ENCODE measurements at places on chromosomes 1 and 21. TPM values are rescaled to one million over a fixed set of nuclear protein-coding genes. Genes with fewer than 3 reads are reported as not detected.

Gene MATN1
- 0.33 TPM for total RNA-seq

Gene DYRK1A
- total RNA-seq = 77.5 TPM

- no peaks in the 10 kb centered on the region for H3K36me3 ChIP-seq
- no peak overlapping the region for H3K4me3 ChIP-seq
- no peak for DNase-seq
- no peaks in the 10 kb centered on the region for H3K27me3 ChIP-seq
- H3K4me1 ChIP-seq = no peaks in the 10 kb centered on the region
- no peak overlapping the region for H3K27ac ChIP-seq
These were observed 1769.7 kb downstream of the MRPL39 start for GRCh38 chr21:23837564-23837963.

GRCh38 chr21:46215436-46216131 is 13.0 kb downstream of the LSS start:
- peak; percentile 22 for DNase-seq
- no peak overlapping the region for H3K27ac ChIP-seq
- no peak overlapping the region for H3K4me3 ChIP-seq
- no peaks in the 10 kb centered on the region for H3K27me3 ChIP-seq
- H3K4me1 ChIP-seq = no peaks in the 10 kb centered on the region

DNA sequence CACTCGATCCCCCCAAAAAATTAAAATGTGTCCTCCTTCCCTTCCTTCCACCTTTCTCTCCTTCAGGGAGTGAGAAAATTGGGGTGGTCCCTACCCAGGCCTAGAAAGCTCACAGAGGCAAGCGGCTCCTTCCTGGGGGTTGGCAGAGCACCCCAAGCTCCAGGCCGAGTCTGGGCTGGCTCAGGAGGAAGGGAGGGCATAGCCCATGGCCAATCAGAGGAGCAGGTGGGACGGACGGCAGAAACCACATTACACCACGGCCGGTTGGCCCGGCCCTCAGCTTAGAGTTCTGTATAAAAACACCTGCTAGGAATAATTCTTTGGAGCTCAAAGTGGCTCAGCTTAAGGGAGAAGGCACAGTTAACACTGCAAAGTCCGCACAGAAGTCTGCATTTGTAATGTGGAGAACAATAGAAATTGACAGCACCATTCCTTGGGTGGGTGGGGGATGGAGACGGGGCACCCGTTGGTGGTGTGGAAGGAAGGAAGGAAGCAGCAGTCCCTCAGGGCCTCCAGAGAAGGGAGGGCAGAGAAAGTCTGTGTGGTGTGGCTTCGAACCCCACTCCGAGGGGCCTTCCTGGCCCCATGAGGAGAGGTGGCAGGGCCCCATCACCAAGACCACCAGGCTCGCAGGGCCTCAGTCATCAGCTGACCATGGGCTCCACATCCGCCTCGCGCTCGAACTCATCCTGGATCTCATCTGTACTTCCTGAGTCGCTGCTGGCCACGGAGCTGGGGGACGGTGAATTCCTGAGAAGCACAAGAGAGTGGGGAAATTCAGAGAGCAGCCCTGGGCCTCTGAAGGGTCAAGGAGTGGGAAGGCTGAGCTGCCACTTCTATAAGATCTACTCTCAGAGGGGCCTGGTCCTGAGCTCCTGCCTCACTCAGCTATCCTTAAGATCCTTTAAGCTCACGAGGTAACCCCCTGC is 5.8 kb upstream of the ALDH4A1 start:
- DNase-seq = no peak
- H3K4me1 ChIP-seq = peaks cover 3% of the 10 kb centered on the region
- H3K27ac ChIP-seq = no peak overlapping the region
- no peaks in the 10 kb centered on the region for H3K36me3 ChIP-seq

Gene NUDT4B
- total RNA-seq = 2.0 TPM

- no peaks in the 10 kb centered on the region for H3K36me3 ChIP-seq
- DNase-seq = no peak
- no peaks in the 10 kb centered on the region for H3K4me1 ChIP-seq
- no peak within 1 kb of the TSS for H3K27ac ChIP-seq
These were observed at the start of gene GJB4 for GRCh38 chr1:34759503-34760357. Gene GJB4, plus strand, starts transcription at chr1:34759740. Its CDS starts 1,515 bp downstream, at chr1:34761255.

GRCh38 chr1:57854436-57854835 is 430.6 kb upstream of the DAB1 start:
- H3K4me3 ChIP-seq = no peak overlapping the region
- no peaks in the 10 kb centered on the region for H3K4me1 ChIP-seq
- no peak overlapping the region for H3K27ac ChIP-seq

Gene HUNK
- total RNA-seq = 0.30 TPM

Gene SELE
- total RNA-seq = 2.6 TPM

- no peak for DNase-seq
- no peak overlapping the region for H3K4me3 ChIP-seq
- no peak overlapping the region for H3K27ac ChIP-seq
These were observed 71.1 kb downstream of the LAMC1 start for GRCh38 chr1:183094351-183094750.

DNA sequence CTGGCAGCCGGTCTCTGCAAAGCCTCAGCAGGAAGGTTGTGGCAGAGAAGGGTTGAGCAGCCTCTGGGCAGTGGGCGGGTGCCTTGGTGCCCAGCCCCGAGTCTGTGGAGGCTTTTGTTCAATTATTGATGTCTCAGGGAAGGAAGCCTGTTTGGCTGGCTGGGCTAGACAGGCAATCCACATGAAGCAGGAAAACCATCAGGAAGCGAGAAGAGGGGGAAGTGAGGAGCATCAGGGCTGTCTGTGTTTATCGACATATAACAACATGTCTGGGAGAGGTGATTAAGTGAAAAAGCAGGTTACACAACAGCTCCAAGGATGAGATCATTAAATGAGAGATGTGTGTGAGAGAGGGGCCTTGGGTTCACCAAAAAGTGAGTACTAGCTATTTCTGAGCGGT is 105.4 kb downstream of the UBE2U start:
- no peak overlapping the region for H3K27ac ChIP-seq
- H3K4me3 ChIP-seq = no peak overlapping the region
- no peaks in the 10 kb centered on the region for H3K4me1 ChIP-seq

DNA sequence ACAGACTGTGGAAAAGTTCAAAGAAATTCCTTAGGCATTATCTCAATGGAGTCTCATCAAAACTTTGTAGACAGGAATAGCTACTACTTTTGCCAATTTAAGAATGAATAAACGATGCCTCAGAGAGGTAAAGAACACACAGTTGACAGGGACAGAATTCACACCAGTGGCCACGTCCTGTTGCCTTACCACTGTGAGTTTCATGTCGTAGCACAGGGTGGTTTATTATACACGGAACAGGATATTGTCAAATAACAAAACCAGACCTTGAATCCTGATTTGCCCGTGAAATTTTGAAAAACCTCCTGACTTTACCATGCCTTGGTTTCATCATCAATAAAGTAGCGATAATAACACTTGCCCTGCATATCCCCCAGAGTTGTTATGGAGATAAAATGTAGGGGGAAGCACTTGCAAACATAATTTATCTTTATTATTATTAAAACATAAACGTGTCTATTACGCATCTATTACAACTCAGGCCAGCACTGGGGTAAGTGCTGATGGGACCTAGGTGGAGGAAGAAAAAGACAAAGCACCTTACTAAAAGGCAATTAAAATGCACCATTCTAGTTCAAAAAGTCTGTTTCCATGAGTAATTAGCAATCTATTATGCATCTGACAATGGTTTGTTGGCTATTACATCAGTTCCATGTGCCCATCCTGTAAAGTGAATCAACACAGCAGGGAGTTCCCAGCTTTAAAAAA is 408.1 kb upstream of the RUNX1 start:
- no peak overlapping the region for H3K27ac ChIP-seq
- no peak overlapping the region for H3K4me3 ChIP-seq
- DNase-seq = no peak
- no peaks in the 10 kb centered on the region for H3K36me3 ChIP-seq
- no peaks in the 10 kb centered on the region for H3K4me1 ChIP-seq
- no peaks in the 10 kb centered on the region for H3K27me3 ChIP-seq

- no peak overlapping the region for H3K4me3 ChIP-seq
- DNase-seq = no peak
- no peaks in the 10 kb centered on the region for H3K27me3 ChIP-seq
- no peak overlapping the region for H3K27ac ChIP-seq
- H3K36me3 ChIP-seq = no peaks in the 10 kb centered on the region
- no peaks in the 10 kb centered on the region for H3K4me1 ChIP-seq
These were observed 42.0 kb downstream of the FCRL3 start for GRCh38 chr1:157658571-157658970.

DNA sequence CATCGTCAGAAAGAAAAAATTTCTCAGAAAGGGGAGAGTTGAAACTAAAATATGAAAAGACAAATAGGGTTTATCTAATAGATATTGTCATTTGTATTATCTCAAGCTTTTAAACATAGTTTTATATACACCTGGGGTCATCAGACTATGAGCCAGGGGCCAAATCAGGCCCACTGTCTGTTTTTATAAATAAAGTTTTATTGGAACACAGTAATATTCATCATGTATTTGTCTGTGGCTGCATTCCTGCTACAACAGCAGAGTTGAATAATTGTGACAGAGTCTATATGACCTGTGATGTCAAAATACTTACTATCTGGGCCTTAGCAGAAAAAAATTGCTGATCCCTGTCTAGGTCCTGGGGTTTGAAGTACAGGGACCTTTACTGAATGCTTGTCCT is 120.5 kb upstream of the RUNX1 start:
- H3K27ac ChIP-seq = no peak overlapping the region
- no peaks in the 10 kb centered on the region for H3K27me3 ChIP-seq
- no peaks in the 10 kb centered on the region for H3K36me3 ChIP-seq
- no peak overlapping the region for H3K4me3 ChIP-seq

GRCh38 chr21:41307219-41307618 is 9.4 kb upstream of the FAM3B start:
- no peaks in the 10 kb centered on the region for H3K4me1 ChIP-seq
- H3K27me3 ChIP-seq = no peaks in the 10 kb centered on the region
- DNase-seq = no peak
- H3K27ac ChIP-seq = no peak overlapping the region
- no peak overlapping the region for H3K4me3 ChIP-seq

Gene SERTAD4
- total RNA-seq = 4.2 TPM

- no peak for DNase-seq
- no peak overlapping the region for H3K4me3 ChIP-seq
- H3K36me3 ChIP-seq = no peaks in the 10 kb centered on the region
- H3K27ac ChIP-seq = no peak overlapping the region
These were observed 48.5 kb upstream of the EDEM3 start for GRCh38 chr1:184803180-184803492.

GRCh38 chr1:209219791-209220524 is 363.6 kb upstream of the CAMK1G start:
- no peaks in the 10 kb centered on the region for H3K36me3 ChIP-seq
- H3K27me3 ChIP-seq = no peaks in the 10 kb centered on the region
- H3K4me3 ChIP-seq = no peak overlapping the region

DNA sequence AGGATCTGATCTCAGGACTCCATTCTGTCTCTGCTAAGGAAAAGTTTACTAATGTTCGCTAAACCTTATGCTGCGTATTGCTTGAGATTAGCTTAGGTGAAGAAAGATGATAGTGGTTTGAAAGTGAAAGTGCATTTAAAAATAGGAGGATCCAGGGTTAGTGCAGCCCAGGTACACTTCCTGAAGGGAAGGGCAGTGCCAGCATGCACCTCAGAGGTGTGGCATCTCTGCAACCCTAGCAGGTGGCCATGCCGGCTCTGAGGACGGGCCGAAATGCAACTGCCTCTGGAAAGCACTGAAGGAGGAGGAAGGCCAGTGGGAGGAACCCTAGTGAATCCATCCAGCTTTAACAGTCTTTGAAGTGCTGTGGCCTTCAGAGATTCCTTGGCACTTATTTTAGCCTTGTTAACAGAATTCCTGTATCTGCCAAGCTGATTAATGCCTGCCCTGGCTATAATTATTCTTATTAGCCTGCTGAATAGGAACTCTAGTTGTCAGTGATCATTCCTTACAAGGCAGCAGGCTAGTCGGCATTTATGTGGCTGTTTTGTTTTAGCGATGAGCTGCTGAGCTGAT is 5.5 kb downstream of the PTGFRN start:
- no peaks in the 10 kb centered on the region for H3K36me3 ChIP-seq
- H3K27ac ChIP-seq = no peak overlapping the region
- H3K4me3 ChIP-seq = peak overlapping the region; percentile 23
- H3K4me1 ChIP-seq = peaks cover 18% of the 10 kb centered on the region
- DNase-seq = peak; percentile 46
- H3K27me3 ChIP-seq = no peaks in the 10 kb centered on the region

Gene PLPPR5
- total RNA-seq = not detected

Gene FLG2
- not detected for total RNA-seq

- H3K4me1 ChIP-seq = peaks cover 4% of the 10 kb centered on the region
- peak; percentile 28 for DNase-seq
- H3K4me3 ChIP-seq = peak overlapping the region; percentile 36
- no peak overlapping the region for H3K27ac ChIP-seq
- no peaks in the 10 kb centered on the region for H3K27me3 ChIP-seq
These were observed 366.3 kb upstream of the ESRRG start for GRCh38 chr1:217089361-217090014.

DNA sequence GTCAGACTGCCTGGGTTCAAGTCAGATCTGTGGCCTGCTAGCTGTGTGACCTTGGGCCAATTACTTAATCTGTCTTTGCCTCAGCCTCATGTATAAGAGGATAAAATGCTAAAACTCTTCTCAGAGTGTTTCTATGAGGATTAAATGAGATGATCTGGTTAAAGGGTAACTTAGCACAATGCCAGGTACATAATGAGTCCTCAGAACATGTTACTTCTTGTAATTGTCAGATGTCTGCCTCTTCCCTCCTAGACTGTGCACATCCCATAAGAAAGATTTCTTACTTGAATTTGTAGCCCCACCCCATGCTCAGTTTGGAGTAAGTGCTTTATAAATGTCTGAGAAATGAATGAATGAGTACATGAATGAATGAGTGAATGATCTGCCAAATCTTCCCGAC is 34.6 kb upstream of the HIVEP3 start:
- peaks cover 2% of the 10 kb centered on the region for H3K4me1 ChIP-seq
- H3K27ac ChIP-seq = no peak overlapping the region
- H3K36me3 ChIP-seq = no peaks in the 10 kb centered on the region
- H3K4me3 ChIP-seq = no peak overlapping the region
- DNase-seq = no peak

DNA sequence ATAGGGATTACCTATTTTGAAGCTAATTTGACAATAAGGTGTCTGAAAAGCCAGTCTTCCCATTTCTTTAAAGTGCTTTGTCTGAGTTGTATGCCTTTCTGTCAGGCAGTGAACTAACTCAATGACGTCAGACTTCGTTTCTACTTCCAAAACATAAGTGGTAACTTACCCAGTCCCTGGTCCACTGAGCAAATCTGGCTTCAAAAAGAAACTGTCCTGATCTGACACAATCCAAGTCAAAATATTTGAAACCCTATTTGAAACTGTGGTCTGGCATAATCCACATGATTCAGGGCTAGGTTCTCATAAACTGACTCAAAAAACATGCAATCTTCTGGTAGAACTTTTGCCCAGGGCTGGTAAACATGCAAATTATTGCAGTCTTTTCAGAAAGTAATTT is 34.0 kb downstream of the DIRAS3 start:
- no peak overlapping the region for H3K4me3 ChIP-seq
- H3K36me3 ChIP-seq = no peaks in the 10 kb centered on the region
- no peaks in the 10 kb centered on the region for H3K4me1 ChIP-seq
- no peaks in the 10 kb centered on the region for H3K27me3 ChIP-seq
- DNase-seq = no peak
